ENCODE measurements at places on chromosomes 7 and 10.

DNA sequence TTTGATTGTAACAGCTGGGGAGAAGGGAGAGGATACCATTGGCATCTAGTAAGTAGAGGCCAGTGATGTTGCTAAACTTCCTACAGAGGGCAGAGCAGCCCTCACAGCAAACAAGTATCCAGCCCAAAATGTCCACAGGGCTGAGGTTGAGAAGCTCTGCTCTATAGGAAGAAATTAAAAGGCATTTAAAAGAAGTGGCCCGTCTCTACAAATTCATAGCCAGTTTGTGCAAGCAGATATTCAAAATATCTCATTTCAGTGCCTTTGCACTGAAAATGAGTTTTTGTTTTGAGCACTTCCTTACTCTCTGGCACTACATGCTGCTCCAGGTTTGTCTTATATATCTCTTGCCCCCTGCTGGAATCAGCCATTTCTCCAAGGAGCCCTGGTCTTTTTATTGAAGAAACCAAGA, 330.0 kb downstream of the BBS9 start:
- DNase-seq: no peak

DNA sequence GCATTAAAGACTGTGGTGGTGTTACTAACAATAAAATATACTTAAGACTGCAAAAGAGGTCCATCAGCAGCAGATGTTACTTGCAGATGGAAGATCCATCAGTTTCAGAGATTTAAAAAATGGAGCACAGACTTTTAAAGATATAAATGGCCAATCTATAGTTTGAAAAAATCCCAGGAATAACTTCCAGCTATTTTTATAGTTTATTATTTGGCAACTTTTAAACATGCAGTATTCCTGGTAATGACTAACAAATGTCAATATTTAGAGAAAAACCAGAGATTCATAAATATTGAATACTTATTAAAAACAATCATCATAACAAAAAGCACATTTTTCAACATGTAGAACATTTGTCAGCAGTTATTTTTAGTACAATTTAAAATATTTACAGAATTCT, 30.7 kb downstream of the RTKN2 start:
- no peak for DNase-seq

DNA sequence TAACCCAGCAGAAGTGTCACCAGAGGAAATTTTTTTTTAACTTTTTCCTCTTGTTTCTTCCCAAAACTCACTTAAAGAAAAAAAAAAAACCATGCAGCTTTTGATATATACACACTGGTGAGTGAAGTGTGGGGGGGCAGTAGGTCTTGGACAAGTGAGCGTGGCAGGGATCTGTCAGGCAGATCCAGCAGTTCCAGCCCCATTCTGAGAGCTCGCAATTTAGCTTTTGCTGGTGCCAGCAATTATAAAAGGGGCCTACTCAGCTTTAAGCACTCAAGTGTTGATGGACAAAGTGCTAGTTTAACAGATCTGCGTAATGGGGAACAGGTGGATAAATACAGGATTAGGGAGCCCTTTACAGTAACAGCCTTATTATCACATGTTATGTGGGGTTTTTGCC, 619.2 kb upstream of the GALNT17 start:
- DNase-seq: no peak

DNA sequence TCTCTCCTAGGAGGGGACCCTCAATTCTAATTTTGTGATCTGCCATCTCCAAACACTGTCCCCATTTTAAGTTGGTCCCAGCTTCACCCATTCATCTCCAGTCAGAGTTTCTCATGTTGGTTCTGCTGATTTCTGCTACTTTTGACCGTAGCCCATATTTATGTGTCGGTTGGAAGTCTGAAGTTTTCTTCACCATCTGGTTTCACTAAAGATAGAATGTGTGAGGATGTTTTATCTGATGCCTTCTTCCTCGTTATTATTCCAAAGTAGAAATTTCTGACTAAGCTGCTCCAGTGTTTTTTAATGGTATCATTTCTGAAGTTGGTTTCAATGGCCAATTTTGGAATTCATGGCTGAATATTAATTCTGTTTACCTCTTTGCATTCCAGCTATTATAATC, 21.3 kb upstream of the IFIT2 start:
- no peak for DNase-seq

- no peak for DNase-seq
Observed at GRCh38 chr10:97069576-97070362, 116.0 kb downstream of the SLIT1 start.

GRCh38 chr10:48496831-48497779, 107.8 kb downstream of the ARHGAP22 start:
- DNase-seq: no peak

DNA sequence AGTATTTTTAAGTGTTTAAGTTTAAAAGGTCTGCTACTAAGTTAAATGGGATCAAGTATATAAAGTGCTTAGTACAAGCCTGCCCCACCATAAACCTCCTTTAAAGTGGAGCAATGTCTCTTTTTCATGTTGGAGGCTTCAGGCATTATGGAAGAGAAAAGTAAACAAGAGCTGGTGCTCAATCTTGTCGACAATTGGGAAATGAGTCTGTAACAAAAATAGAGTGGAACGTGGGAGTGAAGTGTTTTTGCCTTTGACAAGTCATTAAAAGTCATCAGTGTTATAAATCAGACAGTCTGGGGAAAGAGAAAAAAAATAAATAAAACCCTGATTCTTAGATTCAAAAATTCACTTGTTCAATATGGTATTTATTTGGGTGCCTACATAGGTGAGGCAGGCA, 44.7 kb downstream of the DNAJC12 start:
- no peak for DNase-seq

DNA sequence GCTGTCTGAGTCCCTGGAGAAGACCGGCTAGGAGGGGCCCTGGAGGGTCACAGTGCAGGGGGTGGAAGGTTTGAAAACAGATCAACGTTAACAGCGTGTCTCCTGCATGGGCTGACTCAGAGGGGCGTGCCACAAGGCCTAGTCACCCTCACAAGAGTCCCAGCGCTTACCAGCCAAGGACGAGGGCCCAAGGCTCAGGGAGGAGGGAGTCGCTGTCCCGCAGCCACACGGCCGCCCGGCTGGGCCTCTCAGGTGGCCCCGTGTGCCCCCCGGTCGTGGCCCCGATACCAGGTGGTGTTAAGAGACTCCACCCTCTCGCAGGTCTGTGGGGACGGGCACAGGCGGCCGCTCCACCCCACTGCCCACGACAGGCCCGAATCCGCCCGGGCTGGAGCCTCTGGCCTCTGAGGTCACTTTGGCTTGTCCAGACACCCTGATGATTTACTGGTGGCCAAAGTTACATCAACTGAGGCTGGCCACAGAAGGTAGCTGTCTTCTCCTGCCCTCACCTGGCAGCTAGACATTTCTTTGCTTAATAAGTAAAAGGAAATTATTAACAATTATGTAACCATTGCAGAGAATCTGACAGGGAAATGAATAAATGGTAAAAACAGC, 34.0 kb downstream of the FAM20C start:
- DNase-seq: no peak

DNA sequence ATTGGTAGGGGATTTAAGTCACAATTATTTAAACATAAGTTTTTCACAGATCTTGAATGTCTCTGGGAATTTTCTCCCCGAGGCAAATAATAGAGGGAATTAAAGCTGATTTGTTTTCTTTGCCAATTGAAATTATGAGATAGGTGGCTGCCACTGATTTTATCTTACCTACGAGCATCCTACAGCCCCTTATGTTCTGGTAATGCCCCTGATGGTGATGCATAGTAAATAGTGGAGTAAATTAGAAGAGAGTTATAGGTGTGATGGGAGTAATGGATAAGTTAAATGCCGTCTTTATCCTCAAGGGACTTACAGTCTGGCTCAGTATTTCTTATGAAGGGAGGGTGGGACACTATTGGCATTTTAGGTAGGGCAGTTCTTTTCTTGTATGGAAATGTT, 58.1 kb downstream of the HDAC9 start:
- no peak for DNase-seq

- no peak for DNase-seq
Observed at GRCh38 chr7:43749383-43749940, 9.0 kb upstream of the BLVRA start.

DNA sequence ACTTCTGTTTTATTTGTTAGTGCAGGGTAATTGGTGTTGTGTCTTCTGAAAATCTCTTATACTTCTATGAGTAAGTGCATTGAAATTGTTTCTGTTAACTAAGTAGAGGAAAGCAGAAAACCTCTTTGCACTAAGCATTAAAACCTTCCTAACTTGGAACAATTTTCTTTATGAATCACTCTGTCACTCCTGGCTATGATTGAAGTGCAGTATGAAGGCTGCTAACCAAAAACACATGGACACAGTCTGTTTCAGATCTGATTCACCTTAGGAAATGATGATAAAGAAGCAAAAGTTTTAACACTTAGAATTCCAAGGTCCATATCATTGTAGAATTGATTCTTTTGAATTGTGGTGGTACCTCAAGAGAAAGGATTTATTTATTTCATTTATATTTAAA, 41.9 kb downstream of the MET start:
- no peak for DNase-seq

DNA sequence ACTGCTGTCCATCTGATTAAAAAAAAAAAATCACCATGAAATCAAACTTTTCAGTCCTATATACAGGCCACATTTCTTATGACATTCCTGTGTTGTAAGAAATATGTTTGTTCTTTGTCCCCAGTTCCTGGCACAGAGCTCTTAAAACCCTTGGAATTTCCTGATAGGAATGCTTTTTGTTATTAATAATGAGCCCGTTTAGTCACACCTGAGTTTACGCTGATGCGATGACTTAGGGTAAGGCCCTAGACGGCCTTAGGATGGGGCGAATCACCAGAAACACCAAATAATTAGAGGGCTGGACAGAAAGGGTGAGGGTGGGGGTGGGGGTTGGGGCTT, 17.5 kb downstream of the TSPAN15 start:
- DNase-seq: no peak

DNA sequence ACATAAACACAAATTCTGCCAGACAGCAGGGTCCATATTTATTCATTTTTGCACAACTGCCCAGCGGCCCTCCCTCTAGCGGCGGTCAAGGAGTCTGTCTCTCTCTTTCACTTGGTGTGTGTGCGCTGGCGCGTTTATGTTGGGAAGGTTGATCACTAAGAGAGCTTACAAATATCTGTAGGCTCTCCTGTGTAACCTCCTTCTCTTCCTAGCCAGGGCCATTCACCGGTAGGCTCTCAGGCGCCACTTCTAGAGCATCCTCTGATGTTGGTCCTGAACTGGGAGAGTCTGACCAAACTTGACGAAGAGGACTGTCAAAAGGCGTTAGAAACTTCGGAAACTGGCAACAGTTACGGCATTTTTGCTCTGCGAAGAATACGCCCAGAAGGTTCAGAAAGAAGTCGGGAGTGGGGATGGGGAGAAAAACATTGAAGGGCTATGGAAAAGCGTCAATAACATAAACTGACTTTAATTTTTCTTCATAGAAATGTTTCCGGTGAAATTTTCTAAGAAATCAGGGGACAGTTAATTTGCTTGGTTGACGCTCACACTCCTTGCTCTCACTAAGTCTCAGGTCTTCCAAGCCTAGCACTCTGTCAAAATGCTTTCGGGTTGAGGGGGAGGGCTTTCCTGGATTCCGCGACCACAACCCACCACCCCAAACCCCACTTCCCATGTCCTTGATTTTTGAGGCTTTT, 731.1 kb downstream of the ZWINT start:
- DNase-seq: no peak

DNA sequence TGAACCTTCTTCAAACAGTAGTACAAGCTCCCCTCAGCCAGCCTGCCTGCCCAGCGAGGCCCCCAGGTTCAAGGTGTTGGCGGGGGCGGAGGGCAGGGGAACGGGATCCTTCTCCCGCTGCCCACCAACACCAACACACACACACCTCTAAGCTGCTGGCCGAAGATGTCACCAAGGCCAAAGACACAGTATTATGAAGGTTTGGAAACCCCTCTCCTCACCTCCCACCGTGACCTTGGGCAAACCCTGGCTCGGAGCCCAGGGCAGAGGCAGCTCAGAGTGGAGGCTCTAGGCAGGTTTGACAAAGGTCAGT, 49.4 kb upstream of the GTF2IRD1 start:
- no peak for DNase-seq

DNA sequence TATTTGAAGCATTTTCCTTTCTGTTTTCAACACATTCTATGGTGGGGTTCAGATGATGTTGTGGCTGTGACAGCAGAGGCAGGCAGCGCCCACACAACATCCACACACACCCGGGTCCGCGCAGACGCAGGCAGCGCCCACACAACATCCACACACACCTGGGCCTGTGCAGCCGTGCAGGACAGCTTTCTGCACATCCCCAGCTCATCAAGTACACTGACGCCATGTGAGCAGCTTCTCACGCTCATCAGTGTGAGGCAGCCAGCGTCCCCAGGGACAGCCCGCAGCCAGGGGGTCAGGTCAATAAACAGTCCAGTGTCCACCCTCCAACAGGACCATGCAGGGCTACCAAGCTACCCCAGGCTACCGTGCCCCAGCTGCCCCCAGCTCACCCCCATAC, 272.8 kb upstream of the TCERG1L start:
- DNase-seq: no peak

DNA sequence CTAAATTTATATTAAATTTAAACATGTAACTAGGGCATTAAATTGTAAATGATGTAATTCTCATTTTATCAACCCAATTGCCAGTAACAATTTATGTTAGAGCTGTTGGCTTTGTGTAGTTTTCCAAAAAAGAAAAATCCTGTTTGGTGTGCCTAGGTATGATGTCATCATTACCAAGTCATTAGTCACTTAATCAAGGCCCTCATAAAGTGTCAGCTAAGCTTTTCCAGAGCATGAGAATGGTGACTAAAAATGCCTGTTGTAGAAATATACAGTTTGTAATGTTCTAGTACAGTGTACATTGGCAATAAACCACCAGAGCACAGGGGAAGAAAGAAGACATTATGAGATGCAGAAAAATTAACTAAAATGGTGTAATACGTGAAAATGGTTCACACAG, 593.8 kb upstream of the ANKRD30A start:
- DNase-seq: no peak

DNA sequence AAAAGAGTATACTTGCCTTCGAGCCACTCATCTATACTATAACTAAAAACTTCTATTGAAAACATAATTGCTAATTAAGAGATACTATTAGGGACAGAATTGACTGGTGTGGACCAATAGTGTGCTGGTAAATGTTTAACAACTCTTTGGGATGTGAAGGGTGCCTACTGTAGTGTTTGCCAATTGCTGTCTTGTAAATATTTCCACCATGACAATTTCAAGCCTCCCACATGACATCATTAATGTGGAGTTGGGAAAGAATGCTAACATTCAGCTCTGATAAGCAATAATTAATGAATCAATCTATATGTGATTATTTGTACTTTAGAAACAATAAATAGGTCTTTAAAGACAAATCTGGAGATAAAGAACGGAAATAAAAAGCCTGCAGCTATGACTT, 136.8 kb downstream of the DGKB start:
- no peak for DNase-seq

- DNase-seq: no peak
Observed at GRCh38 chr7:33917661-33918060, 12.3 kb downstream of the BMPER start.

GRCh38 chr10:132592790-132593383, 55.3 kb downstream of the INPP5A start:
- DNase-seq: no peak

- DNase-seq: no peak
Observed at GRCh38 chr7:29207162-29207801, 12.7 kb downstream of the CHN2 start.

GRCh38 chr7:151062399-151063211, 3.2 kb downstream of the SLC4A2 start:
- DNase-seq: no peak

Data from stimulated activated CD8-positive, alpha-beta memory T cell treated with anti-CD3 and anti-CD28 coated beads, Interleukin-15, amount 100 ng/mL, for 24 hours (primary cell).